Left ventricle myocardium superior (tissue), 1 donor: ENCODE measurements at places on chromosomes 13 and 19. TPM values are rescaled to one million over a fixed set of nuclear protein-coding genes. Genes with fewer than 3 reads are reported as not detected.

The ADPRHL1 gene
- total RNA-seq: 442 TPM

The CBARP gene
- 1.2 TPM for total RNA-seq

The PEAK3 gene
- total RNA-seq: 0.87 TPM

The CYP4F3 gene
- 0.79 TPM for total RNA-seq

The TLE6 gene
- 0.30 TPM for total RNA-seq

The SSC5D gene
- 2.7 TPM for total RNA-seq

The CLEC17A gene
- total RNA-seq: not detected
